Smooth muscle cell of the umbilical artery (primary cell): ENCODE measurements at places on chromosomes 3 and 15. TPM values are rescaled to one million over a fixed set of nuclear protein-coding genes. Genes with fewer than 3 reads are reported as not detected.

The SLC24A5 gene
- total RNA-seq: not detected in 2 replicates

The MEGF11 gene
- total RNA-seq: not detected in 2 replicates

The ZNF639 gene
- 49.9 and 59.6 TPM in 2 replicates for total RNA-seq

The MST1R gene
- 0.14 and 0.30 TPM in 2 replicates for total RNA-seq

The CCR4 gene
- total RNA-seq: under 0.01 TPM in 1 of 2 replicates, not detected in the other

The CPNE4 gene
- not detected in 2 replicates for total RNA-seq

The RPN1 gene
- total RNA-seq: 498 and 800 TPM in 2 replicates

The SLC9C1 gene
- total RNA-seq: 0.30 and 0.37 TPM in 2 replicates

The OCA2 gene
- not detected in 2 replicates for total RNA-seq

The MYRIP gene
- 0.05 TPM in 1 of 2 replicates, not detected in the other for total RNA-seq

The ZPLD1 gene
- total RNA-seq: 0.42 and 0.59 TPM in 2 replicates

The ZCWPW2 gene
- total RNA-seq: 0.74 and 1.2 TPM in 2 replicates

The KBTBD12 gene
- total RNA-seq: not detected in 2 replicates

The ACP3 gene
- total RNA-seq: under 0.01 and 0.05 TPM in 2 replicates

The GOLGA8R gene
- total RNA-seq: 1.2 and 3.3 TPM in 2 replicates

The RPL22L1 gene
- 80.9 and 116 TPM in 2 replicates for total RNA-seq

The CCR3 gene
- not detected in 2 replicates for total RNA-seq

The DUOXA1 gene
- total RNA-seq: not detected in 2 replicates

The CCR1 gene
- not detected in 2 replicates for total RNA-seq

The ACOX2 gene
- 7.0 and 13.4 TPM in 2 replicates for total RNA-seq

The GRAMD1C gene
- 2.1 and 6.6 TPM in 2 replicates for total RNA-seq

The YEATS2 gene
- total RNA-seq: 35.0 and 50.6 TPM in 2 replicates

The C3orf49 gene
- total RNA-seq: not detected in 2 replicates

The GOLGA6L10 gene
- total RNA-seq: 0.30 and 0.78 TPM in 2 replicates

The RNF111 gene
- total RNA-seq: 22.0 and 29.8 TPM in 2 replicates

The DLL4 gene
- total RNA-seq: 0.14 and 0.30 TPM in 2 replicates

The SSUH2 gene
- total RNA-seq: 0.05 TPM in 1 of 2 replicates, not detected in the other

The GRK7 gene
- total RNA-seq: 0.05 TPM in 1 of 2 replicates, not detected in the other

The P3H2 gene
- 12.5 and 24.8 TPM in 2 replicates for total RNA-seq

The IL12A gene
- 0.89 and 1.3 TPM in 2 replicates for total RNA-seq

The HRH1 gene
- 17.5 and 28.3 TPM in 2 replicates for total RNA-seq

The FEZF2 gene
- not detected in 2 replicates for total RNA-seq

The CPA3 gene
- total RNA-seq: not detected in 2 replicates

The SPTBN5 gene
- 0.59 and 1.8 TPM in 2 replicates for total RNA-seq

The SH3GL3 gene
- total RNA-seq: 0.97 and 2.1 TPM in 2 replicates

The KIF23 gene
- total RNA-seq: 8.3 and 40.1 TPM in 2 replicates

The MESP1 gene
- total RNA-seq: under 0.01 and 0.09 TPM in 2 replicates

The CCR9 gene
- total RNA-seq: not detected in 2 replicates

The FSTL1 gene
- 2,093 and 2,453 TPM in 2 replicates for total RNA-seq

The CLDN11 gene
- 175 and 630 TPM in 2 replicates for total RNA-seq

The TIMP4 gene
- total RNA-seq: 1.8 and 2.1 TPM in 2 replicates

The AGBL1 gene
- total RNA-seq: not detected in 2 replicates

The DUOX2 gene
- total RNA-seq: 0.05 TPM in 1 of 2 replicates, not detected in the other

The GABRA5 gene
- 3.9 and 5.7 TPM in 2 replicates for total RNA-seq

The ST8SIA2 gene
- total RNA-seq: not detected in 2 replicates

The C3orf20 gene
- total RNA-seq: 0.05 TPM in 1 of 2 replicates, not detected in the other

The SI gene
- total RNA-seq: not detected in 2 replicates

The BOC gene
- 1.8 and 2.4 TPM in 2 replicates for total RNA-seq

The GPR87 gene
- total RNA-seq: 0.09 TPM in 1 of 2 replicates, not detected in the other

The ROPN1 gene
- total RNA-seq: not detected in 2 replicates

The LYZL4 gene
- not detected in 2 replicates for total RNA-seq

The OR4F6 gene
- not detected in 2 replicates for total RNA-seq
